ENCODE measurements at places on chromosomes 7 and 10.

GRCh38 chr10:125054669-125055268 is 105.6 kb downstream of the CTBP2 start:
- no peak for DNase-seq

GRCh38 chr10:98374217-98374985 is 40.6 kb downstream of the PYROXD2 start:
- peak; percentile 20 for DNase-seq

DNA sequence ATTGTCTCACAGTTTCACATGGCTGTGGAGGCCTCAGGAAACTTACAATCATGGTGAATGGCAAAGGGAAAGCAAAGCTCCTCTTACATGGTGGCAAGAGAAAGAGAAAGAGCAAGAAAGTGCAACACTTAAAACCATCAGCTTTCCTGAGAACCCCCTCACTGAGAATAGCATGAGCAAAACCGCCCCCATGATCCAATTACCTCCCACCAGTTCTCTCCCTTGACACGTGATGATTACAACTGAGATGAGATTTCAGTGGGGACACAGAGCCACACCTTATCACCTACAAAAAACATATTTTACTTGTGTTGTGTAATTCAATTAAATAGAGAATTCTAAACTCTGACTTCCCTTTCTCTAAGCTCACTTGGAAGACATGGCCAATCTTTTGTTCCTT is 80.2 kb downstream of the SEMA3C start:
- DNase-seq, result no peak

GRCh38 chr10:101760510-101760909 is 15.4 kb downstream of the FGF8 start:
- DNase-seq, result no peak

- DNase-seq, result no peak
These were observed 46.5 kb upstream of the KIAA1217 start for GRCh38 chr10:24162206-24162985.

DNA sequence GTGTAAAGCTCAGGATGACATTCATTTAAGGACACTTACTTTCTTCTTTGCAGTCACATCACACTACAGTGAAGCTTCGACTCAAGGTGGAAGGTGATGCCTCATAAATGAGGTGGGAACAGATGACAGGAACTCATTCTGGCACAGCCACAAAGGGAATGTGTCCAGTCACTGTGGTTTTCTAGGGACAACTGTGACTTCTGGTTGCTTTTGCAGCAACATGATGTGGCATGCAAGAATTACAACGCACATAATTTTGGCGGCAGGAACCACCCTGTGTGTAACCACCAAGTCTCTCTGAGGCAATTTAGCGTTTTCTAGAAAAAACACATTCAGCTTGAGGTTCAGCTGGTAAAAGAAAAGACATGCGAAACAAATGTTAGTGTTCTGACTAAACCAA is 32.0 kb upstream of the FERD3L start:
- DNase-seq, result no peak

GRCh38 chr7:128240696-128241386 is at the start of gene LEP:
TSS of gene LEP (plus strand) at chr7:128241278. CDS start at chr7:128252019, 10,741 bp downstream.
- DNase-seq, result no peak

GRCh38 chr7:73487486-73487885 is 34.6 kb downstream of the BAZ1B start:
- no peak for DNase-seq

DNA sequence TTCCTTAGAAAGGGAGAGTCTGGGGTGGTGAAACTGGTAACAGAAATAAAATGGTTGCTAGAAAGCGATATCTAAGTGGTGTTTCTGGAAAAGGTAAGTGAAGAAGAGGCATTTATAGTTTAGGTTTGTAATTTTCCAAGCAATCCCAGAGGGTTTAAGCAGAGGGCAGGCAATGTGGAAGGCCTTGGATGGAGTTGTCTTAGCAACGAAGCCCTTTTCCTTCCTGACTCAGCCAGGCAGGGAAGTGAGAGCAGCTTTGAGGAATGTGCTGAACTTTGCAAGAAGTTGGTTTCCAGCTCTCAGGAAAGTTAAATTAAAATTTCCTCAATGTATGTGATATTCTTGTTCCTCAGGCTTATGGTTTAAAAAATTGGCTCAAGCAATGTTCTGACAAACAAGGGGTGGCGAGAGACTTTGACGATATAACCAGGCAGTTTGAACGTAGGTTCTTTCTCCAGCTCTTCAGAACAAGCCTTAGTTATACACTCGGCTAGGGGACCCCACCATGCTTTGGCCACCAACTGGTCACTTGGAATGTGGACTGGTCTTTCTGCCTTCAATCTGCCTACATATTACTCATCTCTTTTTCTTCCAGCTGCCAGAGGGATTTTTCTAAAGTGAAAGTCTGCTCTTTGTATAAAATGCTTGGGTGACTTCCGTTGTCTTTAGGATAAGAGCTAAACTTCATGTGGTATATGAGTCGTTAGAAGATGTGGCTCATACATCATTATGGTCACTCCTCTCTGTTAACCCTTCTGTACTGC is 66.9 kb upstream of the SLC25A13 start:
- DNase-seq, result peak; percentile 28

DNA sequence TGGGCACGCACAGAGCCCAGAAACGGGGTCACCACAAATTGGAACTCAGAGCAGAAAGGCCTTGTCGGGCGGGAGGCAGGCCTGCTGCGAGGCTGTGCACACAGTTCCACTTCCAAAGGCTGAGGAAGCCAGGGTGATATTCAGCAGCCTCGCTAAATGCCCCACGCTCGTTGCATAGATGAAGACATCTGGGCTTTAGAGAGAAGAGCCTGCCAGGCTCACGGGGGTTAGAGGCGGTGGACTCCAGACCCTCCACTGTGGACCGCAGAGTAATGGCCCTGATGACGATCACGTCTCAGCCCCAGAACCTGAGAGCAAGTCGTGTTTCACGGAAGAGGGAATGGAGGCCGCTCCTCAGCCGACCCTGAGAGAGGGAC is 104.2 kb downstream of the DNAJB6 start:
- no peak for DNase-seq

DNA sequence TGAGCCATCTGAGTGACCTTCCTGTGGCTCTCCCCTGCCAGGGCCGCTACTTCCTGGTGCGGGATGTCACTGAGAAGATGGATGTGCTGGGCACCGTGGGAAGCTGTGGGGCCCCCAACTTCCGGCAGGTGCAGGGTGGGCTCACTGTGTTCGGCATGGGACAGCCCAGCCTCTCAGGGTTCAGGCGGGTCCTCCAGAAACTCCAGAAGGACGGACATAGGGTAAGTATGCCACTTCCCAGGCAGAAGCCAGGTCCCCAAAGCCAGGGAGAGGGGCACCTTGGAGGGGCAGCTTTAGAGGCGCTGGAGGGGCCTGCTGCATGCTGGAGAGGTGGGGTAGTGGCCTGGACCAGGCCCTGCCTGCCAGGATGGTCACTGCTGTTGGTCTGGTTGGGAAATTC is 51.3 kb downstream of the PALD1 start:
- DNase-seq, result no peak

- DNase-seq, result no peak
These were observed 88.5 kb downstream of the TCERG1L start for GRCh38 chr10:131222986-131223385.

- DNase-seq, result no peak
These were observed 535 bp downstream of the BTRC start for GRCh38 chr10:101354328-101355071.

GRCh38 chr10:24415455-24416125 is 206.7 kb downstream of the KIAA1217 start:
- no peak for DNase-seq

DNA sequence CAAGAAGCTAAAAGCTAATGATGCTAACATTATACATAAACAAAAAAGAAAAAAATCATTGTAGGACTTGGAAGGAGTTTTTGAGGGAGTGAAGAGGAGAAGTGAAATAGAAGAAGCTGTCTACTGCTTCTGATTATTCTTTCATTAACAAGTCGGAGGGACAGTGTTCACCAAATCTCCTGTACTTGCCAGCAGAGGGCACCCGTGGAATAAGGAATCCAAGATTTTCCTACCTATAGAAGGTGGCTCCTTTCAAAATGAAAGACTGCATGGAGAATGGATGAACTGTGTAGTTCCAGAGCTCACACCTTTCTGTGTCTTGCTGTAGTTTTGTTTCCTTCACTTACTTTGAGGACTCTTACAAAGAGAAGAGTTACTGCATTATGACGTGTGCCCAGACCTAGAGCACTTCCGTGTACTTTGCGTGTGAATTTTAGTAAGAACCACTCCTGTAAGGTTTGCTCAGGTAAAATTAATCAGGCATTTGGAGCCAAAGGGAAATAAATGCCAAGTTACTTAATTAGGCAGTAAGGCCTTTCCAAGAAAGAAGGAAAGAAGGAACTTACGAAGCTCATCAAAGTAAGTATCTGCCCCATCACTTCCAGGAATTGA is 145.1 kb downstream of the SEMA3D start:
- peak; percentile 31 for DNase-seq

- no peak for DNase-seq
These were observed 674 bp downstream of the MRPS24 start for GRCh38 chr7:43868681-43869005.

GRCh38 chr10:42962110-42962901 is 114.6 kb upstream of the RET start:
- DNase-seq, result no peak

Measured in AG09309 (cell line).